ENCODE measurements at places on chromosomes 7 and 10.
A peak's percentile ranks its signal among the peaks of the same experiment; 100 is the strongest.

GRCh38 chr10:58651040-58651439, 138.4 kb downstream of the BICC1 start:
- DNase-seq, result no peak

DNA sequence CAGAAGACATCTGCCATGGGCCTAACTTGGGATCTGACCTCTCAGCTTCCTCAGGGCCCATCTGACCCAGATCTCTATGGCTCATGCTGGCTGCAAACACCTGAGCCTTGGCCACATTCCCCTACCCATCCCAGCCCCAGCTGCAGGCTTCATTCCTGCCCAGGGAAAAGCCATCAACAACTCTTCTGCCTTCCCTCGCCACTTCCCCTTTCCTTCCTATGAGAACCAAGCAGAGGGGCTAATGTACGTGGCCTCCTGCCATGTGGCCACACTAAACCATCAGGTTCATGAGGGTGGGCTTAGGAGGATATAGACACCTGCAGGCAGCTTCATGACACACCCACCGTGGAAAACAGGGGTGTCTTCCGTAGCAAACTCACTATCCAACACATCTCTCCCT, 312.2 kb downstream of the GALNT17 start:
- DNase-seq, result no peak

- DNase-seq, result no peak
Observed at GRCh38 chr7:112410092-112410491, 40.2 kb upstream of the IFRD1 start.

DNA sequence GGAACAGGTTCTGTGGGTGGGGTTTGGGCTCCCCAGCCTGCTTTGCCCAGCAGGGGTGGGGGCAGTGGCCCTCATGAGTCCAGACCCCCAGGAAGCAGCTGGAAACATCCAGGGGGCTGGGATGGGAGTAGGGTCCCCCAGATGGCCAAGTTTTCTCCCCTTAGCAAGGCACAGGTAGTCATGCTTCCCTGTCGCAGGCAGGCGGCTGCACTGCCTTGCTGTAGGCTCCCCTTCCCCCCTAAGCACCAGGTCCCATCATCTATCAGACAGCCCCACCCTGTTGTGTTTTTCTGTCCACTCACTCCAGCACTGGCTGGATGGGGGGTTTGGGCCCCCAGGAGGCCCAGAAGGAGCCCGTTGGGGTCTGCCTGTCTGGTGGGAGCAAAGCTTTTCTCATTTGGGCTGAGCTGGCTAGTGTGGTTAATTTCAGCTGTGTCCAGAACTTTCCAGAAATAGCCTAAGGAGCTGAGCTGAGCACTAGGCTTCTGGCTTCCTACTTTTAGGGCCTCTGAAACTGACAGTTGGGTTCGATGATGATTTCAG, 7.9 kb downstream of the BRI3 start:
- DNase-seq, result no peak

GRCh38 chr7:18693406-18693805, 197.9 kb downstream of the HDAC9 start:
- DNase-seq, result no peak

DNA sequence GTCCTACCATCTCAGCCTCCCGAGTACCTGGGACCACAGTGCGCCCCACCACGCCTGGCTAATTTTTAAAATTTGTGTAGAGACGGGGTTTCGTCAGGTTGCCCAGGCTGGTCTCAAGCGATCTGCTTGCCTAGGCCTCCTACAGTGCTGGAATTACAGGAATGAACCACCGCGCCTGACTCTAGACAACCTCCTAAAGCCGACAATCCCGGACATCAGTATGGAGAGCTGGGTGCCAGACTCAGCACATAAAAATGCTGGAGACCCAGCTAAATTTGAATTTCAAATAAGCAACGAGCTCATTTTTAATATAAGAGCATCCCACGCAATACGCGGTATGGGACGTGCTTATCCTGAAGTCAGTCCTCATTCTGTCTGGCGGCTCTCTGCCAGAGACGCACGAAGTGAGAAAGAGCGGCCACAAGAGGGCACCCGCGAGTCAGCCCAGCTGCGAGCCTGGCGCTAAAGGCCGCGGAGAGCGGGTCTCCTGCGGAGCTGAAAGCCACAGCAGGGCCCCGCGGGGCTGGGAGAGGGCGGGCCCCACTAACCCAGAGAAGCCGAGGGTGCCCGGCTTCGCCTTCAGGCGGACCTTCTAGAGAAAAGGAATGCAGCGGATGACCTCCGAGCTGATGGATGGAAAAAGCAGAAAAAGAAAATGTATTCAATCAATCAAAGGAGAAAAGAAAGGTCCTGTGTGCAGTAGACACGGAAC, 7.0 kb downstream of the CALY start:
- peak; percentile 77 for DNase-seq

- DNase-seq, result no peak
Observed at GRCh38 chr7:2031451-2031845, 201.3 kb downstream of the MAD1L1 start.

DNA sequence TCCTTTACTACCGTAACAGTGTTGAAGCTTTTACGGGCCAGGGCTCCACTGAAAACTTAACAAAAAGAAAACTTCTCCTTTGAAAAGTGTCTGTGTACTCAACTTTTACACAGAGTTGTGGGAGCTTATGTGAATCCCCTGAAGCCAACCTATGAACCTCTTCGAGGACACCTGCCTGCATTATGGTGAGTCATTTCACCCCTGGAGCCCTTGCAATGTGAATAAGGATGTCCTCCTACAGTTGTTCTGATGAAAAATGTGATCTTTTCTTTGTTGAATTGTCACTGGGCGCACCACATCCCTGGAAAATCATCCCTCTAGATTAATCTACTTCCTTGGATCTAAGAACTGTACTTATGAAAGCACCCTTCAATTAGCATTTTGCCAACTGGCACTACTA, 93.2 kb downstream of the SORCS1 start:
- DNase-seq, result no peak

DNA sequence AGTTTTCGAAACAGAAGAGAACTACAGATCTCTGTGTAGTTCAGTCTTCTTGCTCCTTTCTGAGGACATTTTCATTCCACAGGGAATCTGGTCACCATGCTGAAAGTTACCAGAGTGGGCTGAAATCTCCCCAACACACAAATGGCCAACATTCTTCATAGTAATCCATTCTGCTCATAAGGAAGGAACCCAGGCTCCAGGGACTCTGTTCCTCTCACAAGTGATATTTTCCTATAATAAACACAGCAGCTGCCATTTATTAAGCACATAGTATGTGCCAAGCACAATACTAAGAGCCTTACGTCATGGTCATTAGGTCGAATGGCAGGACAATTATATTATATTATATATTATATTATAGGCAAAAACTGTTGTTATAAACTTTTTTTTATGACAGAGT, 109.8 kb downstream of the RAB11FIP2 start:
- no peak for DNase-seq

DNA sequence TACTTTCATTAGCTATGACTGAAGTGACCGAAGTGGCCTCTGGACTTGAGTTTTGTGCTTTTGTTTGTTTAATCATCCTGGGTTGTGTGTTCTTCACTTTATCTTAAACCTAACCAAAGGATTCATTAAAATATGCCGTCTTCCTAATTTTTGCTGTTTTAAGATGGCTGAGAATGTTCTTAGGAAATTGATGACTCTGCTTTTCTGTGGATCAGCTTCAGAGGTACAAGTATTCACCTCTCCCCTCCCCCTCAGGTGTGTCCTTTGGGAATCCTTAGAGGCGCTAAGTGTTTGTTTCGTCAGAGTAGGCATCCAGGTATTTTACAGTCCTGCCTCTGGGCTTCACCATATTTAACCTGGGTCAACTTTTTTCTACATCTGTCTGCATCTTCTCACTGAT, 1.1 kb downstream of the CCDC126 start:
- no peak for DNase-seq

- DNase-seq, result no peak
Observed at GRCh38 chr7:134947329-134947728, 39.0 kb upstream of the AGBL3 start.

GRCh38 chr7:18860221-18860620, 257.2 kb downstream of the TWIST1 start:
- DNase-seq, result no peak

DNA sequence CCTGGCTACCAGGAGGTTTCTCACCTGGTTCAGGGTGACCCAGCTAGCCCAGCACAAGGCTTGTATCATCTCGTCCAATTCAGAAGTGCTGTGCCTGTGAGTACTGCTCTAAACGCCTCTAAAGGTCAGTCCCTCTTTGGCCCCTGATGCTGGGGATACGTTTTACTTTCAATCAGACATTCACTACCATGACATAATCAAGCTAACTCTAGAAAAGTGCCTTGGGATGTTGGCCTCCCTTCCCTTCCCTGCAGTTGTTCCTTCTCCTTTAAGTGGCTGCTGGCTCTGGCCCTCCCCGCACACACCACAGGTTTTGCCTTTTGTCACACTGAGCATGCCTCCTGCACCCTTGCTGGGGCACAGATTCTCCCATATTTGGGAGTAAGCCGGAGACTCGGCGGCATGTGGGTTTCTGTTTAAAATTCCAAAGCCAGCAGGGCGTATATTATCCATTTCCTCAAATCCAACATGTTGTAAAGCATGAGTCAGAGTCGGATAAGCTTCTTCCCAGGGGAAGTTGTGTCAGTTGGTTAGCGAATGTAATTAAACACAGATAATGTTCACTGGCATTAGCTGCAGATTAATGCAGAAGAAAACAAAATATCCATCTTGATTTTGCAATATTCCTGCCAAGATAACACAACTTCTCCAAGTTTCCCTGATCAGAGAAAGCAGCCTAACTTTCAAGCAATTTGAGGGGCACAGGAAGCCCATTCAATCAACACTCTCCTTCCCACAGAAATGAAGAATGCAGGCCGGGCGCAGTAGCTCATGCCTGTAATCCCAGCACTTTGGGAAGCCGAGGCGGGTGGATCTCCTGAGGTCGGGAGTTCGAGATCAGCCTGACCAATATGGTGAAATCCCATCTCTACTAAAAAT, 31.8 kb upstream of the VCL start:
- DNase-seq, result no peak

DNA sequence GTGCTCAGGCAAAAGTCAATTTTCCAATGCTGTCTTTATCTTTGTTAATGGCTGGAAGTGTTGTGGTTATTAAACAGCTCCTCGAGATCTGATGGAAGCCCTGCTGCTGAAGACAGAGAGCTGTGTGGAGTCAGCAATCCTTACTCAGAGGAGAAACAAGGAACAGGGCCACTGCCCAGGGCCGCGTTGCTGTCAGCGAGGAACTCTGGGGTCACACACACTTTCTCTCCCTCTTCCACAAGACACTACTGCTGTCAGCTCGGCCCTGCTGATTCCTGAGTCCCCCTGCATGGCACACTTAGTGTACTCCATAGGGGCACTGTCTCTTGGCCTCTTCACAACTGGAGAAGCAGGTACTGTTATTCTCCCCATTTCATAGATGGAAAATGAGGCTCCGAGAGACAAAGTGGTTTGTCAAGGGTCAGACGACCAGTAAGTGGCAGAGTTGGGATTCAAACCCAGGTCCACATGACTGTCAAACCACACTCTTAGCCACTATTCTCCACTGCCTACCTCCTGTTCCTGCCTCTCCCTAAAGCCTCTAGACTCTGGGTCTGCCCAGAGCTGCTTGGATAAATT, 29.3 kb upstream of the PDCD4 start:
- no peak for DNase-seq

- DNase-seq, result no peak
Observed at GRCh38 chr10:93481637-93482144, 443 bp downstream of the MYOF start.

DNA sequence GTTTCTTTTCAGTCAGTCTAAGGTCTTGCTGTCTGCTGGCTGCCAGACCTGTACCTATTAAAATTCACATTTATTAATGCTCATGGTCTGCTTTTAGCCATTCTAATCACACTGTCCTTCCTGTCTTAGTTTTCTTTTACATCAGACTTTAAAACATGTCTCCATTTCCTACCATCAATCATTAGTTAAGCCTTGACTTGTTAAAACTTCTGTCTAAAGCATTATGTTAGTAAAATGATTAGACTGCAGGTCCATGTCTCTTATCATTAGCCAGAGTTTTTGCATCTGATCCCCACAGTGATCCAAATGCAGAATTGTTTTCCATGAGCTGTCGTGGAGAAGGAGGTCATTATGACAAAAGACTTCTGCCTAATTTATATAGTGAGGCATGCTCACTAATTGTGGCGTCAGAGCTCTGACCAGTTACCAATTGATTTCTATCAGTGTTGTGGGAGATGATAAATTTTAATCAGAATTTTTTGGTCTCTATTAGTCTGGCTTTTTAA, 226.5 kb downstream of the DKK1 start:
- DNase-seq, result no peak
